Stimulated activated CD4-positive, alpha-beta T cell treated with anti-CD3 and anti-CD28 coated beads, Interleukin-4, amount 100 ng/mL, for 4 hours (primary cell): ENCODE measurements at places on chromosomes 7 and 10.

- no peak for DNase-seq
Measured at GRCh38 chr10:106450966-106451365, 713.5 kb downstream of the SORCS1 start.

GRCh38 chr7:25305831-25306230, 77.5 kb upstream of the NPVF start:
- no peak for DNase-seq

DNA sequence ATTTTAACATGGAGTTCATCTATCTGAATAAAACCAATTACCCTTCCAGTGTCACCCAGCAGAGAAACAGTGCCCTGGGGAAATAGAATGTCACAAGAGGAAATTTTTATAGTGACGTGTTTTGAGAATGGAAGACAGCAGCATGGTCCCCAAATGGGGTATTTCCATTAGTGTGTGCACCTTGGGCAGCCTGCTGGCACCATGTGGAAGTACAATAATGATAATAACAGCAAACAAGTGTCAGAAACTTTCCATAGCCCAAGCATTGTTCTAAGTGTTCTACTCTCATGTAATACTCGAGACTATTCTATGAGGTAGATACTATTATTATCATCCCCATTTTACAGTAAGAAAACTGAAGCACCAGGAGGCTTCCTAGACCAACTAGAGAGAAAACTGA, 2.2 kb upstream of the PDE1C start:
- DNase-seq, result no peak

DNA sequence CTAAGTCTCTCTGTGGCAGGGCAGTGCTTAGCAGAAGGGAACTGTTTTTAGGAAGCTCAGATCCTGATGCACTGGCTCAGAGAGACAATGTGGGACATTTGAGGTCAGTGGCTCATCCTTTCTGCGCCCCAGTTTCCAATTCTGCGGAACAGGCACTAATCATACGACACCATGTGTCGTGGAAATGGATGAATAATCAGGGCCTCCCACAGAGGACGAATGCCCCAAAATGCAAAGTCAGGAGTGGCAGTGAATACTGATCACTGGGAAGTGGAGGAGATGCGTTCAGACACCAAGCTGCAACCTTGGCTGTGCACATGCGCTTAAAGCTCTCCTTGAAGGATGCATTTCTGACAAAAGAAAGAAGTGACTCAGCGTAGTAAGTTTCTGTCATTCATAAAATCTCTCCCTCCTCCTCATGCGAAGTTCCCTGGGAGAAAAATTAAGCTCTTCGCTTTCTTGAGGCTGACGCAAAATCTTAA, 21.9 kb upstream of the ECHDC3 start:
- DNase-seq, result no peak

DNA sequence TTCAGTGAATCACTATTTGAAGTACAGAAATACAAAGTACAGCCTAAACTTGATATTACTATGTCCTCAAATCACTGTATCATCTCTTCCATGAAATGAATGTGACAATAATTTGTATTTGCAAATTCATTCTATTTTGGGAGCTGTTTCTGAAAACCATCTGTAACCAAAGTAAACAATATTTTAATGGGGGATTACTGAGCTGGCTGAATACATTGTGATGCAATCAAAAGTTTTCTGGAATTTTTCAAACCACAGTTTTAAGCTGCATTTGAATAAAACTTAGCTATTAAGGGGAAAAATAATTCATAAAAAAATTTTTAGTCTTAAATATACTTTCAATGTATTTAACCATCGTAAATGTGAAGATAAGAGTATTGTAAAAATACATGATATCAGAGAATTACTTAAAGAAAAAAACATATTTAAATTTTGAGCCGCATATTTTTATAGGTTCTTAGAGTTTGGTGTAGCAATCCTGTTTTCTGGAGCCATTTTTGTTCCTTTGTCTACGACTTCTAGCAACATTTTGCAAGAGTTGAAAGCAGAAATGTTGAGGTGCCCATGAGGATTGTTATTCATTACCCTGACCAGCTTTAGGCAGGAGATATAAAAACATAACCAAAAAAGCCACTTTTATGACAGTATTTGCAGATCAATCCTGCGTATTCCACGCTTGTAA, 45.9 kb upstream of the AGMO start:
- DNase-seq, result no peak

DNA sequence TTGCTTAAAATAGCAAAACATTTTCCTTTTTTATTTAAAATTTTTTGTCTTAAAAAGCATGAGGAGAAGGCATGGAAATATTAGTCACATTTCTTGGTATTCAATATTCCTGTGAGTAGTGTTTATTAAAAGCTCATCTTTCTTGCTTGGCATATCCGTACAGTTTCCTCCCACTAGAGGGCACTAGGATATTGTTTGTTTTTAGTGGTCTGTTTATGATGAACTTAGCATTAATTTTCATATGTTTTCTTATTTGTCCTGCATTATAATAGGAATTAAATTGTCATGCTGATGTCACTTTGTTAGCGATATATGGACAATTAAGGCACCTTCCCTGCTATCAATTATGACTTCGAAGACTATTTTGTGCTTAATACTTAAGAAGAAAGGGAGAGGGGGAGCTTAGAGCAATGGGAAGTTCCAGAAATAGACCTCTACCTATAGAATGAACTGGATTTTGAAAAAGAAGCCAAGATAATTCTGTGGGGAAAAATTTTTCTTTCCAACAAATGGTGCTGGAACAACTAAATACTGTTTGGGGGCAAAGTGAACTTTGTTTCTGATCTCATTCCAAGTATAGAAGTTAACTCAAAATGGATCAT, 91.0 kb upstream of the STRIP2 start:
- no peak for DNase-seq

GRCh38 chr7:94305836-94306235, 88.9 kb upstream of the COL1A2 start:
- no peak for DNase-seq

- DNase-seq, result no peak
Measured at GRCh38 chr7:1457949-1458682, 1.2 kb downstream of the MICALL2 start.

DNA sequence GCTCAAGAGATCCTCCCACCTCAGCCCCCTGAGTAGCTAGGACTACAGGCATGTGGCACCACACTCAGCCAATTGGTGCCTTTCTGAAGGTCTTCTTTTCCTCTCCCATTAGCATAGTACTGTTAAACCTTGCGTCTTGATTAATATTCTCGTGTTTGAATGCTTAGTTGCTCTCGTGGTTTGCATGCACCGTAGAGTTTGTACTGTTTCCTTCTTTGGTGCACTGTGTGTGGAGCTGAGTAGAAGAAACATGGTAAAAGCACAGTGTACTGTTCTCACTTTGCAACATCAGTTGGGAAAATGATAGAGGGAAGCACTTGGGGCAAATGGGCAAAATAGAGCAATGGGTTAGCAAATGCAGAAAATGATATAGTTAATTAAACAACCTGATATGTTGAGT, 27.6 kb upstream of the RPA3 start:
- no peak for DNase-seq

DNA sequence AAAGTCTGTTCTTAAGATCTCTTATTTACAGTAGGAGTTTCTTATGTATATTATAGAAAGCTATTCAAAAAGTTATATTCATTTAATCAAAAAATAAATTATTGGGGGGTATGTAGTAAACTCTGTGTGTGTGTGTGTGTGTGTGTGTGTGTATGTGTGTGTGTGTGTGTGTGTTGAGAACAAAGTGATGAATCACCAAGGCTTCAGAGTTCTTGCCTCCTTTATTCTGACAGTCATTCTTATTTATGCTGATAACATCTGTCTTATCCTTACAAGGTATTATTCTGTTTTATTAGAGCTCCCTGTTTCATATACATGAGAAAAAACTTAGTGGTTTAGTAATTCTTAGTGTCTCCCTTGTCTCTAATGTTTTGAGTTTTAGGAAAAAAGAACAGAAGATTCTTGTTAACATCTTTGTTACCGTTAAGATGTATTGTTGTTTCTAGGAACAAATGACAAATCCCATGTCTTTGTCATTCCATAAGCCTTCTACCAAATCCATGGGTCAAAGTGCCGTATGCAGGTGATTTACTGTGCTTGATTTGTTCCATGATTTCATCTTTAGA, 424.0 kb downstream of the EXOC4 start:
- no peak for DNase-seq

GRCh38 chr7:70387217-70387616, 744.7 kb upstream of the GALNT17 start:
- no peak for DNase-seq

DNA sequence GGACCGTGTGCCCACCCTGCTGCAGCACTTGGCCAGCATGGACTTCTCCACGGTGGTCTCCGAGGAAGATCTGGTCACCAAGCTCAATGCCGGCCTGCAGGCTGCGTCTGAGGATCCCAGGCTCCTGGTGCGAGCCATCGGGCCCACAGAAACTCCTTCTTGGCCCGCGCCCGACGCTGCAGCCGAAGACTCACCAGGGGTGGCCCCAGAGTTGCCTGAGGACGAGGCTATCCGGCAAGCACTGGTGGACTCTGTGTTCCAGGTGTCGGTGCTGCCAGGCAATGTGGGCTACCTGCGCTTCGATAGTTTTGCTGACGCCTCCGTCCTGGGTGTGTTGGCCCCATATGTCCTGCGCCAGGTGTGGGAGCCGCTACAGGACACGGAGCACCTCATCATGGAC, 1.4 kb downstream of the RBP3 start:
- no peak for DNase-seq

- no peak for DNase-seq
Measured at GRCh38 chr7:24836084-24836483, 78.8 kb upstream of the GSDME start.

DNA sequence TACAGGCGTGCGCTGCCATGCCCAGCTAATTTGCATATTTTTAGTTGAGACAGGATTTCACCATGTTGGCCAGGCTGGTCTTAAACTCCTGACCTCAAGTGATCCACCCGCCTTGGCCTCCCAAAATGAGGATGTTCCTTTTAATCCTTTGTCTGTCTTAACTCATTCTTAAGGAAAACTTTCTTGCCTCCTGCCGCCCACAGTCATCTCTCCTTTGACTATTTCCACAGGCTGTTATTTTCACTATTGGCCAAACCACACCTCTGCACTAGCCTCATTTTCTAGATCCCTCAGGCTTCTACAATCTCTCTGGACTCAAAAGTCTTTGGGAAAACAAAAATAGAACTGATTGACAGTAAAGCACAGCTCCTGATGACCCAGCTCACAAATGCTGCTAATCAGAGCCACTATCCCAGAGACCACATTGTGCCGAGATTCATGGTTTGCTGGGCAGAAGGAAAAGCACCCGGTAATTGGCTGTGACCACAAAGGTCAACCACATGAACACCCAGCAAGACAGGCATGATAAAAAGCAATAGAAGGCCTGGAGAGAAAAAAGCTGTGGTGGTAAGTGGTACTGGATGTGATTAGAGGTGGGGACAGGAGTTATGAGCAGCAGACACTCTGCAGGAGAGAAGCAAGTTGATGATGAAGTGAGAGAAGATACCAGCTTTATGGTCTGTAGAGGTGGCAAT, 44.1 kb upstream of the ZNRF2 start:
- DNase-seq, result no peak

DNA sequence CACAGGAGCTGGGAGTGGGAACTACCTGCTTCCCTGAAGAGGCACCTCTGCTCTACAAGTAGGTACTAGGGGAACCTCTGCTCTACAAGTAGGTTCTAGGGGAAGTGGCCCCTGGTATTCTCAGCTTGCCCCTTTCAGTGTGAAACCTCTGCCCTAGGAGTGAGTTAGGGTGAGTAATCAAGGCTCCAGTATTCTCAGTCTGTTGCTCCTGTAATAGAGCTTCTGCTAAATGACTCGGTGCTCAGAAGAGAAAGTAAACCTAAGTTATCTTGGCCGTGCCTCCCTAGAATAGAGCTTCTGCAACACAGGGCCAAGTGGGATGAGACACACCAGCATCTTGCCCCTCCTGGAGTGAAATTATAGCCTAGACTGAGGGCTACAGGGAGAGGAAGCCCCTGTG, 13.4 kb upstream of the RASSF4 start:
- no peak for DNase-seq

DNA sequence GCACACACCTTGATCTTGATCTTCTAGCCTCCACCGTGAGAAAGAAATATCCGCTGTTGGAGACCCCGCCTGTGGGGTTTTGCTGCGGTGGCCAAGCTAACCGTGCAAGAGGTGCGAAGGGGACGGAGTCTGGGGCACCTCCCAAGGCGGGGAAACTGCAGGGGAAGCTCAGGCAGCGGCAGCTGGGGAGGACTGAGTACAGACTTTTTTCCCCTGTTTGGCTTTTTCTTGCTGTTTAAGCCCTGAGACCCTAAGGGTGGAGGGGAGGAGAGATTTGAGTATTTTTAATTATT, 108.0 kb downstream of the DNAJB6 start:
- no peak for DNase-seq

GRCh38 chr7:117673367-117673766, 193.5 kb downstream of the CFTR start:
- no peak for DNase-seq

- DNase-seq, result no peak
Measured at GRCh38 chr7:155293721-155294510, 3.8 kb upstream of the INSIG1 start.

DNA sequence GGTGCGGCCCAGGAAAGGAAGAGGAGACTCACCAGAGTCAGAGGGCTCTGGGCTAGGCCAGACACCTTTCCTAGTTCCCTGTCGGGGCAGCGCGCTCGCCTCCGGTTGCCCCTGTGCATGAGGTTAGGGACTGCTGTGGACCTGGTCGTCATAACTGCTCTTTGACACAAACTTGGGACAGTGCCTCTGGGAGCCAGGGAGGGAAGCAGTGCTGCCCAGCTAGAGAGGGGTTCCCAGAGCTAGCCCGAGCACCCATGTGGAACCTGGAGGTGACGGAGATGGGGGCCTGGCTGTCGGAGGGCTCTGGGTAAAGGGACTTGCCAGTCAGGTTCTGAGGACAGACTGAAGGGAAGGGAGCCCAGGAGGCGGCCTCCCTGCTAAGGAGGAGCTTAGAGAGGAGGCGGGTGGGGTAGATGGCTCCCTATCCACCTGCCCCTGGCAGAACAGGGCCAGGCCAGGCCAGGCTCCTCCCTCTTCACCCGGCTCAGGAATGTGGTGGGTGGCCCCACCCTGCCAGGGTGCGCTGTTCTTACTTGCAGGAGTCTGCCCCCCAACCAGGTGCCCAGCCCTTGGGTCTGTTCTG, 29.7 kb downstream of the AGAP3 start:
- no peak for DNase-seq

- DNase-seq, result no peak
Measured at GRCh38 chr7:42099066-42099465, 137.9 kb downstream of the GLI3 start.

GRCh38 chr10:132381741-132382140, 15.3 kb upstream of the PWWP2B start:
- no peak for DNase-seq

- no peak for DNase-seq
Measured at GRCh38 chr10:52662256-52662655, 110.3 kb downstream of the MBL2 start.

DNA sequence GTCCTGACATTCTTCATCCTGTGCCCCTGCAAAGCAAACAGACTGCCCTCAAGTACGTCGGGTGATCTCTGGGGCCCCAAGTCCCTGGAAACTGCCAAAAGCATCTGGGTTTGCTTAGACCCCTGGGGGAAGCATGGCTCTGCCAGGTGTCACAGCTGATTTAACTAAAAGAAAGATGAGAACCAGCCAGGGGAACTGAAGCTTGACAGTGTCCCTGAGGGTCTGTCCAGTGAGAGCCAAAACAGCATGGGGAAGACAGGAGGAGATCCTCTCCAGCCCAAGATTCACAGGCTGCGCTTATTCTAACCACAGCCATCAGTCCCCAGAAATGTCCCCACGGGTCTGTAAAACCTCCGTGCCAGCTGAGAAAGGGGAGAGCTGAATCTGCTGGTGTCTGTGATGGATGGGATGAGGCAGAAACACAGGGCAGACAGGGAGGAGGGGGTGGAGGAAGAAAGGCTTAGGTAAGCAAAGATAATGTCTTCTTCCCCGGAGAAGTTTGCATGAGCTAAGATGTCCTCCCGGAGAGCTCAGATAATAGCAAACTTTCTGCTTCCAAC, 21.3 kb downstream of the CCDC3 start:
- no peak for DNase-seq
